ENCODE measurements at places on chromosomes 1 and 21.

- no peak for DNase-seq
Measured at GRCh38 chr1:72115290-72115689, 167.0 kb downstream of the NEGR1 start.

GRCh38 chr1:233965856-233966255 lies 61.4 kb downstream of the SLC35F3 start:
- no peak for DNase-seq

GRCh38 chr1:55926906-55927471 lies 652.4 kb downstream of the PLPP3 start:
- DNase-seq: no peak

- DNase-seq: peak; percentile 26
Measured at GRCh38 chr21:20822666-20823065, 175.5 kb upstream of the NCAM2 start.

GRCh38 chr1:206814716-206815341 lies 42.5 kb upstream of the IL10 start:
- peak; percentile 85 for DNase-seq

GRCh38 chr1:42146626-42147320 lies 6.4 kb upstream of the GUCA2B start:
- peak; percentile 42 for DNase-seq

DNA sequence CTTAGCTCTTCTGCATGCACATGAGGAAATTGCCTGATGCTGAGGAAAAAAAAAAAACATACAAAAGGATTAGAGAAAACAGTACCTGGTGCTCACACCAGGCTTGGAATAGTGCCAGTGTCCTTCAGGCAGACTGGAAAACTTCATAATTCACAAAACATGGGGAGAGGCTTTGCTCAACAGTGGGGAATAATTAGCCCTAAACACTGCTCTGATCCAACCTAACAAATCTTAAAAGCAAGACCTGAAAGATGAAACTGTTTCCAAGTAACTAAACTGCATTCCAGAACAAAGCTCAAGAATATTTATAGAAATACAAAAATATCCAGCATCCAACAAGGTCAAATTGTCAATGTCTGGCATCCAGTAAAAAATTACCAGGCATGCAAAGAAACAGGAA lies 124.8 kb downstream of the AK5 start:
- DNase-seq: peak; percentile 15

- DNase-seq: no peak
Measured at GRCh38 chr1:7587773-7588456, 183.2 kb upstream of the VAMP3 start.

DNA sequence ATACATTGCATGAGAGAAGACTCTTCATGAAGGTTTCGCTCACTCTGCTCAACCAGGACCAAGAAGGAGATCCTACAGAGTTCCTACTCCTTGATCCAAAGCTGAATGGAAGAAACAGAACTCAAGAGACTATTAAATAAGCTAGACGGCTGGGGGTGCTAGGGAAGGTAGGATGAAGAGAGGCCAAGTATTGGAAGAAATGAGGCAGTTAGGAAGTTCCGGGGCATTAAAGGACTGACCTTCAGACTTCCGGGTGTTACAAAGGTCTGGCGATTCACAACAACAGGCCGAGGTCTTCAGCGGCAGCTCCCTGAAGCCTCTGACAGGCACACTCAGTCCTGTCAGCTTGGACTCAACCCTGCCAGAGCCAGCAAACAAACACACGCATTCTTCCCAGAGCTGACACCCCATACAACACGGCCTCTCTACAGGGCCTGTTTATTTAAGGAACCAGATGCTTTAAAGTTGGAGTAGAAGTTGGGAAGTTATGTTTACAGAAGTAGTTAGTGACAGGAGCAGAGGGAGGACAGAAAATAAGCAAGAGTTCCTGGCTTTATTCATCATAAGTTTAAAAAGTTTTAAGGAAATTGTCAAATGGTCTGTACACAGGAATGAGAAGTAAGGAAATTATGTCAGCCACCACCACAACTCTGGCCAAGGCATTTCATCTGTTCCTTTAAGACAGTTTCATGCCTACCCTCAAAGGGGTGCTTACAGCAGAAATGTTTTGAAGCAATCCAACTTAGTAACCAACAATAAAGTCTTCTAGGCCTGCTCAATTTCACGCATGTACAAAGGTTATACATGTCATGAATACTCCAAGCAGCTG lies 4.7 kb downstream of the SORT1 start:
- no peak for DNase-seq

GRCh38 chr1:166297993-166298392 lies 131.2 kb upstream of the FAM78B start:
- DNase-seq: no peak

DNA sequence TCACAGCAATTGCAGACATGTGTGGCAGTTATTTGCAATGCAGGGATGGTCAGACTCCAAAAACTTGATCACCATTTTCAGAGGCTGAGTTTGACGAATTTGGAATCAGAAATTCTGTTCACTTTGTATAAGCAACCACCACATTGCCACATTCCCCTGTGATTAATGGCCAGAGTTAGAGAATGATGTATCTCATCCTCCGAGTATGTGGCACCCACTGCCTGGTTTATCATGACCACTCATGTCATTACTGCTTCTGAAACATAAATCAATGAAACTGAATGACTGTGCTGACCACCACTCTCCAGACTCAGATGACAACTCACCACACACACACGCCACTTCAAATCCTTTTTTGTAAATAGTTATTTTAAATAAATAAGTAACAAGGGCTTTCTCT lies 66.6 kb upstream of the CACHD1 start:
- peak; percentile 74 for DNase-seq

DNA sequence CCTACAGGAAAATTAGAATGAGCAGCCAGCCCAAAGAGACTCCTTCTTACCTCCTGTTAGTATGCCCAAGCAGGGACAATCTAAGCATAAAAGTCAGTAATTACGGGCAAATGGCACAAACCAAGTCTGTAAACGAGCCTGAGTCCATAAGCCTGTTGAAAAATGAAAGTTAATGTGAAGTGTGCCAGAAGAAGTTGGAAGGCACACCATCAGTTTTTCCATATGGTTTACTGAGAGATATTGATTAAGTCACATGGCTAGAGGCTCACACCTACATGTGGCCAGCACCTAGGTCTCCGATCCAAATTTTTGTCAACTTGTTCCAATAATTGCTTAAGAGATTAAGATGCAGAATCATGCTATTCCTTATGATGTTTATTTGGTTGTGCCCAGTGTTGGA lies 242.4 kb upstream of the CSF3R start:
- no peak for DNase-seq

GRCh38 chr1:227886503-227886961 lies 61.2 kb downstream of the WNT9A start:
- DNase-seq: no peak

DNA sequence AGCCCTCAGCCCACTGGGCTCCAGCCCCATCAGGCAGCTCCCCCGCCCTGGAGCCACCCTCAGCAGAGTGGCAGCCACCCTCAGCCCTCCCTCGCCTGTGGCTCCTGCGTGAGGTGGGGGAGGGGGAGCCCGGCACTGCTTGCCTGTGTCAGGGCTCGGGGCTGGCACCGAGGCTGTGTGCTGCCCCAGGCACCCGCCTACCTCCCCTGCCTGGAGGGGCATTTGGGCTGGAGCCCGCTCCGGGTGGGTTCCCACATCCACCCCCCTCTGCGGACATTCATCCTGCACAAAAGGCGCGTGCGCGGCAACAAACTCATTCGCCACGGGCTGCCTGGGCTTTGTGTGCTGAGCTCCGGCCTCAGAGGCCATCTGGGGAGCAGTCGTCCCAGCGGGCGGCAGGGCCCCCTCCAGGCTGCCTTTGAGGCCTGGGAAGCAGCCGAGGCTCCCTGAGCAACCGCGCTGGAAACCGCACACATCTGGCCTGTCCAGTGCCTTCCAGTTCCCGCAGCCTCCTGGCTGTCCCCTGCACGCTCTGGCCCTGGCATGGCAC lies 12.6 kb upstream of the TNFRSF14 start:
- peak; percentile 40 for DNase-seq

DNA sequence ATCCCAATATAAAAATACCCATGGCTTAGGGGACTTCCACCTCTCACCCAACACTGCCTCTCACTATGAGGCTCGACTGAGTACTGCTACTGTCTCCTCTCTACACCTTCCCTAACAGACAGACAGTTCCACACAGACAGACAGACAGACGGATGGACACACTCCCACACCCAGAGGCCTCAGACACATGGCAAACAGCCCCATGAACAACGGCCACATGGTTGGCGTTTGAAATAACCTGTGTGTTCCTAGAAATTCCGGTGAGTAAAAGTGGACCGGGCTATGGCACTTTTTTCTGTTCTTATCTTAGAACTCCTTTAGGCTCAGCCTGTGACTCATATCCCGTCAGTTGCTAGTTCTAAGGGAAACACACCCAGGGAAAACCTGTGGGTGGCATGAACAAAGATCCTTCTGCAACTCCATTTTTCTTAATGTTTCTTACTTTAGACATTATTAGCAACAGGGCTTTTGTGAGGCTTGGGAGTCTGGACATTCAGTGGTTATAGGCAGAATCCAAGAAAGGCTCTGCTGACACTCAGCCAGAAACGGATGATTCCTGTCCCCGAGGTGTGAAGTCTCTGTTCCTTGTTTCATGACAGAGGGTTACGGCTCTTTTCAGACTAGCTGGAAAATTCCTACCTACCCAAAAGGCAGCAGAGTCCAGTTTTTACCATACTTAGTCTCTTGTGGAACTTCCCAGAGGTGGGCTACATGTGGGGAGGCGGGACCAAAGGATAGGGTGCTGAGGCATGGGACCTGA lies 90.5 kb upstream of the TLR5 start:
- peak; percentile 69 for DNase-seq

DNA sequence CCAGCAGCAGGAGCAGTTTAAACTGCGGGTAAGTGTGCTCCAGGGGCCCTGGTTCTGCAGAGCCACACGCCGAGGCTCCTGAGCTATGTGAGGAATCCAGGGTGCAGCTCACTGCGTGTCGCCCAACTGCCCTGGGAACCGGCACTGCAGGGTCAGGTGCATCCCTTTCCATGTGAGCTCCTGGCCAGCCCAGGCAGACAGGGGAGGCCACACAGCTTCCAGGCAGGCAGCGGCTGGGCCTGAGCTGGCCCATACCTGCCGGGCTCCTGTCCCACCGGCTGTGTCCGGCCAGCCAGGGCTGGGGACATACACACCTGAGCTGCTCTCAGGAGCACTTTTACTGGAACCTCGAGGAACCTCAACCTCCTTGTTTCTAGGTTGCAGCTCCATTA lies 18.6 kb upstream of the COL18A1 start:
- no peak for DNase-seq

- no peak for DNase-seq
Measured at GRCh38 chr1:7726623-7727022, 44.5 kb upstream of the VAMP3 start.

DNA sequence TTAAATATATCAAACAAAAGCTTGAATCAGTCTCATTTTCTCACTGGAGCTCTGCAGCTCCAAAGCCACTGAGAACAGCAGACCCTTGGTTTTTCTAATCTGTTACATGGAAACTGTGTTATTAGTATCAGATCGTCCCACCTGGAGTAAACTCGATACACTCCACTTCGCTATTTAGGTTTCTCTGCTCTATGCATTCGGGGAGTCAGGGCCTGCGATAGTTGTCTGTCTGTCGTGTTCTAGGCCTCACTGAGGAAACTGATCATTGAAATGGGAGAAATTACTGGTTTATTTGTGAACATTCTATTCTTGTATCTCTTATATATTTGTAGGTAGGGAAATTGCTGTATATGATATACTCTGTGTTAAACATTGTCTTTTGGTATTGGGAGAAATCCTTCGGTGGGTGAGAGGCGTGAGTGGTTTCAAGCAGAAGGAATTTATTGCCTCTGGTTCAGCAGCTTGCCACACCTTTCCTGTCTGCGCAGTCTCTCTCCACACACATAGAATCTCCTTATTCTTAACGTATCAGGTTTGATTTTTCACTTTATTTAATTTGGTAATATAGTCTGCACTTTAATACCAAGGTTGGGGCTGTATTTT lies 8.5 kb downstream of the PRDM2 start:
- no peak for DNase-seq

- DNase-seq: no peak
Measured at GRCh38 chr1:57858740-57859139, 434.9 kb upstream of the DAB1 start.

DNA sequence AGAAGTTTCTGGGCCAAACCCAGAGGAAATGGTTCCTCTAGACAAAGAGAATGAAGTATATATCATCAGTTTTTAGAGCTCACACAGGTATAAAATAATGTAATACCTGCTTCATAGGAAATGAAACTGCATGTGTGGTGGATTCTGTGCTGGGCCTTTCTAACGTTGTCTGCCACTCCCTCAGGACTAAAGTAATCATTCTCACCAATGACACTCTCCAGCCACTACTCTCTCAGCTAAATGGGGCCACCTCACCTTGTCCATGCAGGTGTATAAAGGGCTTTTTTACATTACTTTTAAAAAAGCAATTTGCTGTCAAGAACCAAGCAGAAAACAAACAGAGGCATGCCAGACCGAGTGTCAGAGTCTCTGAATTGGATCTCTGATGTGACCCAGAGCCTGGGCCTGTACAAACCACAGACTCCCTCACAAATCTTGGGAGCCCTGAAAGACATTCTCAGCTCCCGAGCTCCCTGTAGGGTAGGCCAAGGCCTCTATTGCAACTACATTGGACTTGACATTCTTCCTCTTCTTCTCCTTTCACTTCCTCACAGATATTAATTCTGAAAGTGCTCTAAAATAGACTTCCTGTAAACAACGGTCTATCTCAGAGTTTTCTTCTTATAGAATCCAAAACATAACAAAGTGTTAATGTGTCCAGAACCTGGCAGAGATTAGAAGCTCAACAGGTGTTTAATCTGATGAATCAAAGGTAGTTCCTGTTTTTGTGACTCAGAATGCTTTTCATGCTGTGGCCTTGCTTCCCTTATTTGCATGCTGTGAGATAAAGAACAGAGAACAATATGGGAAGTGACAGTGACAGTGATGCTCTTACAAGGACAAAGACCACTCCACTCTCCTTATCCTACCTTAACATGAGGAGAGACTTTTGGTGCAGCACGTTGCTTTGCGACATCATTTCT lies 8.6 kb downstream of the AIM2 start:
- DNase-seq: no peak

DNA sequence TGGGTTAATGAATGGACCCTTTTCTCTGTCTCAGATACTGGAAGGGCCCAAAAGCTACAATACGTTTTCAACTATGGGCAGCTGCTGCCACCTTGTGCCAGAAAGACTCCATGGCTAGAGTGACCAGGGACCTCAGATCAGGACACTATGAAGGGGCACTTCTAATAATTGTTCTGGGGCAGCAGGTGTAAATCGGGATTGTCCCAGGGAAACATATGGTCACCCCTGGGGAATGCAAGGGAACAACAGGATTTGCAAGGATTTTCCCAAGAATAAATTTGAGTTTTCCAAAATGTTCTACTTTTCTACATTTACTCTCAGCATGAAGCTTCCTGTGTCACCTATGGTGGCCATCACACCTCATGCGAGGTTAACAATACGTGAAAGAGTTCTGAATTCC lies 12.0 kb upstream of the FCAMR start:
- DNase-seq: peak; percentile 23
